Nasal cavity respiratory epithelium epithelial cell of viscerocranial mucosa (primary cell): ENCODE measurements at places on chromosomes 3 and 15. TPM values are rescaled to one million over a fixed set of nuclear protein-coding genes. Genes with fewer than 3 reads are reported as not detected.

Gene CEMIP
- 1.0 and 3.6 TPM in 2 replicates for total RNA-seq

Gene MOBP
- total RNA-seq: not detected in 2 replicates

Gene ANKRD63
- total RNA-seq: not detected in 2 replicates

Gene PROS1
- 4.1 and 19.1 TPM in 2 replicates for total RNA-seq

Gene RNF123
- total RNA-seq: 22.9 and 32.0 TPM in 2 replicates
